Activated naive CD4-positive, alpha-beta T cell treated with anti-CD3 and anti-CD28 coated beads, Interleukin-2, amount 50 U/mL, for 72 hours (primary cell): ENCODE measurements at places on chromosomes 5 and 9. TPM values are rescaled to one million over a fixed set of nuclear protein-coding genes. Genes with fewer than 3 reads are reported as not detected.

MAPKAP1 gene
- total RNA-seq: 53.8 TPM

PWWP2A gene
- 16.2 TPM for total RNA-seq

SPAG8 gene
- 1.0 TPM for total RNA-seq

DNA sequence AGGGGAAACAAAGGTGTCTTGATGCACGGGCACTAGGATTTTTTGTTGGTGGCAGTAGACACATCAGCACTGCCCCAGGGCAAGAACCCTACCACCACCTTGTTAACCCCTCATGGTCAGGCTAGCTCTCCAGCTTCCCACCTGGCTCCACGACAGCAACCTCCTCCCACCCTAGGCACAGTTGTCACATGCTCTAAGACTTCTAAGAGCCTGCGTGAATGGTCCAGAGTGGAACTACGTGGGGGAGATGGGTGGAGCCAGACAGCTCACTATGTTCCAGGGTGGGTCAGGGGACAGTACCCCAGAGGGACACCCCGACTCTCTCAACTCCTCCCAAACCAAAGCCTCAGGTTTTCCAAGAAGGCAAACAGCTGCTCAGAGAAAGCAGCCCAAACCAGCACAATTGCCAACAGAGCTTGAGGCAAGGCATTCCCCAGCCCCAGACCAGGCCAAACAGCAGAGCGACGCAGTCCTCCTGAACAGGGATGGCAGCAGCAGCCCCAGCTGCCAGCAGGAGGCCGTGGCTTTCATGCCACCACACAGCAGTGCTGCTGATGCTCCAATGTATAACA, 78.0 kb downstream of the NRG2 start:
- DNase-seq: no peak

DNA sequence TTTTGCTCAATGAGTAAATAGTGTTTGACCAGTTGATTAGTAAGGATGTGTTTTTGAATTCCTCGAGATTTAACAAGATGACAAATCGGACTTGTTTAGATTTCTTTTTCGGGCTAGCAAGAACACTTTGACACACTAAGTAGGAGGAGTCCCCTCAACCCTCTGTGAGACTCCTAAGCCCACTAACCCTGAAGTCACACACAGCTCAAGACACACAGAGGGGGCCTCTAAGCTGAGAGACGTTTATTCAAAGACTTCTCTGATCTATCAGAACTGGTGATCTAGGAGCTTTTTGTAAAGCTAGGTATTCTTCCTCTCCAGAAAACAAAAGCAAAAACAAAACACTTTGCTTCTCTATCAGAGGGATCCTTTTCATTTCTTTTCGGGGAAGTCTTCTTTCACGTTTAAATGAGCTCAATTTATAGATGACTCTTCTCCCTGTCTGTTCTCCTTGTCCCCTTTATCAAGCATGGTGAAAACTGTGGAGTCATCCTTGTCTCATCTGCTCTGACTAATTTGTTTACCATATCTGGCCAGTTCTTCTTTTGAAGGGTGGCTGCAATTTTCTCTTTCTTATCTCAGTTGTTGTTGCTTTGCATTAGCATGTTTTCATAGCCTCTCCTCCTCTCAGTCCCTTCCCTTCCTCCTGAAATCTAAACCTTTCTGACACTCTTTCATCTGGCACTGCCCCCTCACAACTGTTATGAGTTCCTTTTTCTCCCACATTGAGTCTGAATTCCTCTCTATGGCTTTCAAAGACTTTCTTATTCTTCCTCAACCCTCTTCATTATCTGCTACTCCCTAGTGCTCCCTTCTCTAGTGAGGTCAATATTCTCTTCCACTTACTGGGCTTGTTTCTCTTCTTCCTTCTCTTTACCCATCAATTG, 68.5 kb upstream of the RAI14 start:
- no peak for DNase-seq

GRCh38 chr5:97164846-97165245, 18.2 kb downstream of the RIOK2 start:
- no peak for DNase-seq

GRCh38 chr5:132867046-132867451, 607 bp downstream of the UQCRQ start:
- no peak for DNase-seq
